ENCODE measurements at places on chromosomes 16 and 17.

GRCh38 chr16:23668225-23668624, 10.5 kb upstream of the PLK1 start:
- no peak for DNase-seq

DNA sequence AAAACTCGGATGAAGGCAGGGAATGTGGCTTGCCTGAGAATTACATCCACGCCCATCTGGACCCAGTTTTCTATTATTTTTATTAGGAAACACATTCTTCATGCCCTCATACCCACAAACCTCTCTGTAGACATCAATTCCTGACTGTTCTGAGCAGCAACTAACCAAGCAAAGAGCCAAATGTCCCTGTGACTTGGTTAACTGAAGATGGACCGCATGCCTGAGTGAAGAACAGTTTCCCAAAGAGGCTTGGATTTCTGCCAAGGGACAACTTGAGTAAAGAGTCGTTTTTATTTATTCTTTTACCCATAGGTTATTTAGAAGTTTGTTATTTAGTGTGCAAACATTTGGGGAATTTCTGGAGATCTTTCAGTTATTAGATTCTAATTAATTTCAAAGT, 259.8 kb downstream of the GRIN2A start:
- DNase-seq, result no peak

GRCh38 chr17:47999582-47999981, 28.7 kb downstream of the CDK5RAP3 start:
- DNase-seq, result no peak

- DNase-seq, result no peak
Observed at GRCh38 chr16:59042301-59042700, 308.2 kb upstream of the GOT2 start.

- no peak for DNase-seq
Observed at GRCh38 chr17:33131620-33132019, 140.0 kb downstream of the SPACA3 start.

DNA sequence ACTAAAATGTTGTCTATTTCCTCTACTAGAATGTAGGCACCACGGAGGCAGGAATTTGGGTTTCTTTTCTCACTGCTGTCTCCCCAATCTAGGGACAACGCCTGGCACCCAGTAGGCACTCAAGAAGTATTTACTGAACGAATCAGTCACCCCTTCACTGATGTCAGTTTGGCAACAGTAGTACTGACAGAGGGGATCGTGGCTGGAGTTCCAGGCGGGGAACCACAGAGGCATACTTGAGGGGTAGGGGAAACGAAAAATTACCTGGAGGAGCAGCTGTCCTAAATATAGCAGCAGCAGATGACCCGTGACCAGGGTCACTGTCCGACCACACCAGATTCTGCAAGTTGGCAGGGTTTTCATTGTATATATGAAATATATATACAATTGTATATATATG, 33.3 kb downstream of the TRIM25 start:
- DNase-seq, result no peak

DNA sequence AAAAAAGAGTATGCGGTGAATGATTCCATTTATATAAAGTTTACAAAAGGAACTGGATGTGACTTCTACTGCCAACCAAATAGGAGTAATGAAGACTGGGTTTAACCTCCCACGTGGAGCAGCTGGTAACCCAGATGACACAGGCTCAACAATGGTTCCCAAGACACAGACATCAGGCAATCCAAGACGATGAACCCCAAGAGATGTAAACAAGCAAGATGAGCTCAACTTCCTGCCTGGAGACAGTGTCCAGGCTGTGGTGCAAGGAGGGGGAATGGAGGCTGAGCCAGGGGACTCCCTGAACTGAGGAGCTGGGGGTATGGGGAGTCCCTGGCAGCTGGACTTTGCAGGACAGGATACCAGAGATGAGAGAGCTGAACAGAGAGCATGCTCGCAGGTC, 104.7 kb downstream of the LITAF start:
- DNase-seq, result no peak

DNA sequence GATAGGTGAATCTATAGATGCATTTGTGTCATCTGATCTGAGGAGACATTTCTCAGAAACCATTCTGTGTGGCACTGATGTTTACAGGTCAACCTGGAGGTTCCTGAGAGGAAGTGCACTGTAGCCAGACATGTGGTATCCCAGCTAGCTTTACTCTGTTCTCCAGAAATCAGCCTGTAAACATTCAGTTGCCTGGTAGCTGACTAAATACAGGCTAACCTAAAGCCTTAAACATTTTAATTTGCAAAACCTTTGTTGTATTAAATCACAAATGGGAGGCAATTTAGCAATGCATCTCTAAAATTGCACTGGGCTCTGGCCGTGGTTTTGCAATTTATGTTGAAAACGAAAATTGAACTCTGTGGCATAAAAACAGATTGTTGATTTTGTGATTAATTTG, 207.6 kb downstream of the FTO start:
- DNase-seq, result no peak

DNA sequence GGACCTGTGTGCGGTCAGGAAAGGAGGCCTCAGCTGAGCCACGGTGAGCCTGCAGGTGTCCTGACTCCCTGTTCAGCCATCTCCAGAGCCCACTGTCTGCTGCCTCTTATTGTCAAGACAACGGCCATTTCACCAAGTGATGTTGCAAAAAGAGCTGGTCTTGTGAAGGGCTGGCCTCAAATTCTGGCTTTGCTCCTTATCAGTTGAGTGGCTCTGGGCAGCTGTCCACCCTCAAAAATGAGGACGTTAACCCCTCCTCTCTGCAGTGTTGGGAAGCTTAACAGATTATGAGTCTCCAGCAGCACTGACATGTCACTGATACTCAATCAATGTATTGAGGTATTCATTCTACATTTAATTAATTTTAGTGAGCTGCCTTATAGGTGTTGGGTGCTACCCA, 171.1 kb upstream of the TOX3 start:
- no peak for DNase-seq

DNA sequence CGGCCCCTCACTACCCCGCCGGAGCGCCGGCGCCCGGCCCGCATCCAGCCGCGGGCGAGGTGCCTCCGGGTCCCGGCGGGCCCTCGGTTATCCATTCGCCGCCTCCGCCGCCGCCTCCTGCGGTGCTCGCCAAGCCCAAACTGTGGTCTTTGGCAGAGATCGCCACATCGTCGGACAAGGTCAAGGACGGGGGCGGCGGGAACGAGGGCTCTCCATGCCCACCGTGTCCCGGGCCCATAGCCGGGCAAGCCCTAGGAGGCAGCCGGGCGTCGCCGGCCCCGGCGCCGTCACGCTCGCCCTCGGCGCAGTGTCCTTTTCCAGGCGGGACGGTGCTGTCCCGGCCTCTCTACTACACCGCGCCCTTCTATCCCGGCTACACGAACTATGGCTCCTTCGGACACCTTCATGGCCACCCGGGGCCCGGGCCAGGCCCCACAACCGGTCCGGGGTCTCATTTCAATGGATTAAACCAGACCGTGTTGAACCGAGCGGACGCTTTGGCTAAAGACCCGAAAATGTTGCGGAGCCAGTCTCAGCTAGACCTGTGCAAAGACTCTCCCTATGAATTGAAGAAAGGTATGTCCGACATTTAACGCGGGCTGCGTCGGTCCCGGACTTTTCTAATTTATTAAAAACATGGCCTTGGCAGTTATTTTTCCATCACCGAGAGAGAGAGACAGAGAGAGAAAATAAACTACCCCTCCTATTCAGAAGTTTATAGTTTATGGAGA, 2.8 kb downstream of the IRX5 start:
- no peak for DNase-seq

- no peak for DNase-seq
Observed at GRCh38 chr16:19963301-19963700, 78.7 kb upstream of the GPRC5B start.

GRCh38 chr17:82884341-82884969, 44.6 kb upstream of the ZNF750 start:
- no peak for DNase-seq

- no peak for DNase-seq
Observed at GRCh38 chr17:72115781-72116525, 4.9 kb upstream of the SOX9 start.

DNA sequence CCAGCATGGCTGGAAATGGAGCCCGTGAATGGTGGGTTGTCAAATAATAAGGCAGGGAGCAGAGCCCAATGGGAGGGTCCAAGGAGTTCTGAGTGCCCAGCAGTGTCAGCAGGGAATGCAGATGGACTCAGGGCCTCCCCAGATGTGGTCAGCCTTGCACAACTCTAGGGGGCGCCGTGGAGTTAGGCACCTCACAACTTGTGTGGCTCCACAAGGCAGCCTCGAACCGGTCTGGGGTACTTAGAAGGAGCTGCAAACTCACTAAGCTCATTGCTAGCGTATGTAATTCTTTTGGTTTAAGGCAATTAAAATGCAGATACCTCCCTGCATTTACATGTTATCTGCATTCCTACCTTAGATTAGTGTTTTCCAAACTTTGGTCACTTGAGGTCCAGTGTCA, 18.1 kb downstream of the IRF8 start:
- no peak for DNase-seq

DNA sequence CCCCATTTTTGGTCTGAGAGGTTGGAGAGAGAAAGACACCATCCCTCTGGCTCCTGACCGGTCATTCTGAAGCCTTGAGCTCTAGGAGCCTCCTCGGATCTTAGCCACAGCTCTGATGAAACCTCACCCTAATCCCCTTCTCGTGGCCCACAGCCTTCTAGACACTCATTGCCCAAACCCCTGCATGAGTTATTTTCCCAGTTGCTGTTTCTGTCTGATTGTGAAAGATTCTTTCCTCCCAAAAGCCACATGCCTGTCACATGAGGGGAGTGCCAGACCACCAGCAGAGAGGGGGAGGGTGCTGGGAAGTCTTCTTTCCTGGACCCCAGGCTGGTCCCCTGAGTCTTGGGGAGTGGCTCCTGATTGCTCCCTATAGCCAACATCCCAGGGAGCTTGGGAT, 17.6 kb upstream of the ABR start:
- no peak for DNase-seq

DNA sequence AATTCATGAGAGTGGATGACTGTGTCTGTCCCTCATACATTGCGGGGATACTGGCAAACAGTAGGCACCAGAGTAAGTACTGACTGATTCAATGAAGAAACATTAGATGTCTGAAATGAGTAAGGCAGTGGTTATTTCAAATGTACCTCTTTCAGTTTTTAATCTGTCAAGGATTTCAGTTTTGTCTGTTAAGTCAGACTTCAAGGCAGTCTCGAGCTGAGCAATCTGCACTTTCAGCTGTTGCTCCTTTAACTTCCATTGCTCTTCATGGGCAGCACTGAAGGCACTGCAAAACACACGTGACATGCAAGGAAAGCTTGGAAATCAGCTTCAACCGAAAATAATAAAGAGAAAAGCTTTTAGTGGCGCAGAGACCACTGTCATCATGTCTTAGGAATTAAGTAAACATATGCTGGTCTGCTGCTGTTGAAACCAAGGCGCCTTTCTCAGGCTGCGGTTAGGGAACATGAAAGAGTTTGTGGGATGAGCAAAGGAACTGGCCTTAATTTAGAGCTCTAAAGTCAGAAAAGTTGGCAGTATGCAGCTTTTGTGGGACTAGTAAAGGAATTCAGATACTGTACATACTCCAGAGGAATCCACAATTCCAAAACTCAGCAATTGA, 38.8 kb downstream of the RPGRIP1L start:
- no peak for DNase-seq

DNA sequence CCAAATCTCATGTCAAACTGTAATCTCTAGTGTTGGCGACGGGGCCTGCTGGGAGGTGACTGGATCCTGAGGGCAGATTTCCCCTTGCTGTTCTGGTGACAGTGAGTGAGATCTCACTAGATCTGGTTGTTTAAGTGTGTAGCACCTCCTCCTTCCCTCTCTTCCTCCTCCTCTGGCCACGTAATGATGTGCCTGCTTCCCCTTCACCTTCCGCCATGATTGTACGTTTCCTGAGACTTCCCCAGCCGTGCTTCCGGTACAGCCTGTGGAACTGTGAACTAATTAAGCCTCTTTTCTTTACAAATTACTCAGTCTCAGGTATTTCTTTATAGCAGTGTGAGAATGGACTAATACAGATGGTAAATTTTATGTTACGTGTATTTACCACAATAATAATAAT, 49.2 kb downstream of the METTL16 start:
- DNase-seq, result no peak

DNA sequence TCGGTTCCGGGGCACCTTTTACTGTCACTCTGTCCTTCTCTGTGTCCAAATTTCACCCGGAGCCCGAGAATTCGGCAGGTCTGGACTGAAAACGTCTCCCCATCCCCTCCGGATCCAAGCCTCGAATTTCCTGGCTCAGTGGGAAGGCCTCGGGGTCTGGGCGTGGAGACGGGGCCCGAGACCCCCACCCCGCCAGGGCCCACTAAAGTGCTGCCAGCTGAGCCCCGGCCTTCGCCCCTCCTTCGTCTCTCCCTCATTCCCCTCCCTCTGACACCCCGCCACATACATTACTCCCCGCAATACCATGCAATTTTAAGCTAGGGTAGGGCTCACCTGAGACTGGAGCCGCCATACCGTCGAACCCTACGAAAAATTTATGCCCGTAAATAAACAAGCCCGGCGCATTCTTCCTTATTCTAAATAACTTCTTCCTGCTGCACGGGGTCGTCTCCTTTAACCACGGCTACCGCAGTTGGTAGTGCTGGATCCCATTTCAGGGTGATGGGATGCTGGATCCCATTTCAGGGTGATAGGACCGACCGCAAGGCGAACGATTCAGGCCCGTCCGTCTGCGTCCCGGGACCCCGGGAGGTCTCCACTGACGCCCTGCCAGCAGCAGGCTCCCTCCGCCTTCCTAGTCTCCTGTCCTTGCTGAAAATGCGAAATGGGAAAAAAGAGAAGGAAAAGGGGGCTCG, 4.4 kb upstream of the OR1F1 start:
- no peak for DNase-seq

GRCh38 chr17:27919079-27919478, 25.9 kb upstream of the LYRM9 start:
- DNase-seq, result no peak

DNA sequence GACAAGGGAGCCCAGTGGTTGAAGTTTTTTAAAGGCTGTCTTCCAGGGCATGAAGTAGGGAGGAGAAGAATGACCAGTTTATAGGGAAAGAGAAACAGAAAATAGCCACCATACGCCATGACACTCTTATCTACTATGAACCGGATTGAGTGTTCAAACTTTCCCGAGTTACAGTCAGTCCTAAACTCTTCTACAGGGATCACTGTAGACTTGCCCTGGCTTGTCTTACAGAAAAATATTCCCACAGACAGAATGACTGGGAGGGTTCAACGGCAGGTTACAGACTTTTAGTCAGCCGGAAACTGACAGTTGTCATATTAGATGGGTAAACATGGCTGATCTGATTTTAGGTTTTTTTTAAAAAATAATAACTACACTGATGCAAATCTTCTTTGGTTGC, 662.5 kb upstream of the SOX9 start:
- no peak for DNase-seq

- no peak for DNase-seq
Observed at GRCh38 chr16:68105611-68106010, 20.4 kb downstream of the NFATC3 start.

DNA sequence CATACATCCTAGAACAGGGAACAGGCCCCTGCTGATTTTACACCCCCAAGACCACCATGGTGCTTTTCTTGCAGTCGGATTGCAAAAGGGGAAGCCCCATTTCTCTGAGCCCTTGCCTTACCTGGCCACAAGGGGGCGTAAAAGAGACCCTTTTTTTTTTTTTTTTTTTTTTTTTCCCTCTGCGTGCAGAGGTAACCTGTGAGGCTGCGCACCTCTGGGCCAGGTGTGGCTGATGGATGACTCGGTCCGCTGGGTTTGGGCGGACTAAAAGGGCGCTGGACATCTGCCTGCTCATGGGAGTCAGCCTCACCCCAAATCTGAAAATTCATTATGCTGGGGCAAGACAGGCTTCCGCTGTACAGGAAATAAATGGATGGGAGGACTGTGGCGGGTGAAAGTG, 281.0 kb downstream of the CBLN1 start:
- DNase-seq, result peak; percentile 49

- no peak for DNase-seq
Observed at GRCh38 chr17:77068915-77069314, 71.9 kb upstream of the SEC14L1 start.

GRCh38 chr17:79441356-79442160, 169.3 kb downstream of the RBFOX3 start:
- DNase-seq, result no peak

All from vagina (tissue), 2 donors.